ENCODE measurements at places on chromosomes 3 and 15. TPM values are rescaled to one million over a fixed set of nuclear protein-coding genes. Genes with fewer than 3 reads are reported as not detected.
A peak's percentile ranks its signal among the peaks of the same experiment; 100 is the strongest.

The ISL2 gene
- total RNA-seq = 3.6 TPM

The OR5AC2 gene
- not detected for total RNA-seq

The IQCF6 gene
- total RNA-seq = not detected

The SUSD5 gene
- 5.4 TPM for total RNA-seq

The WDR93 gene
- not detected for total RNA-seq

The MYZAP gene
- 0.69 TPM for total RNA-seq

The EOMES gene
- total RNA-seq = not detected

The TUSC7 gene
- total RNA-seq = not detected

- DNase-seq = no peak
These were observed 11.3 kb upstream of the IQGAP1 start for GRCh38 chr15:90376789-90377188.

DNA sequence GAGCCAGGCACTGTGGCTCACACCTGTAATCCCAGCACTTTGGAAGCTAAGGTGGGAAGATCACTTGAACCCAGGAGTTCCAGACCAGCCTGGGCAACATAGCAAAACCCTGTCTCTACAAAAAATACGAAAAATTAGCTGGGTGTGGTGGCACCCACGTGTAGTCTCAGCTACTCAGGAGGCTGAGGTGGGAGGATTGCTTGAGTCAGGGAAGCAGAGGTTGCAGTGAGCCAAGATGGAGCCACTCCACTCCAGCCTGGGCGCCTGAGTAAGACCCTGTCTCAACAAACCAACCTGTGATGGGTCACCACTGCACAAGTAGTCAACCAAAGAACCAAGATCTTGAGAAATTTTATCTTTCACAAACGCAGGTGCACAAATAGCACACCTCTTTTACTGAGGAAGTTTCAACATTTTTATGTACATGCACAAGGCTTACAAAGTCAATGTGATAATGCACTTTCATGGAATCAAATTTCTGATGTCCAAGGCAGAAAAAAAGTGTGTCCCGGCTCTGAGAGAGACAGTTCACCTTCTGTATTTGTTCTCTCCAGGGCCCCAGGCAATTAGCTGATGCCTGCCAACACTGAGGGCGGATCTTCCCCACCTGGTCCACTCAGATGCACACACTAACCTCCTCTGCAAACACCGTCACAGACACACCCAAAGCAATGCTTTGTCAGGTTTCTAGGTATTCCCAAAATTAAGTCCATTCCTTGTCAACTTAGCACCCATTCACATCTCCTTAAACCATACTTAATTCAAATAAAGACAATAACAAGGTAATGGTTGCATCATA is 12.4 kb downstream of the ACAA1 start:
- DNase-seq = no peak

GRCh38 chr3:122668930-122669730 is 11.5 kb upstream of the PARP14 start:
- DNase-seq = peak; percentile 71

GRCh38 chr3:152943645-152944044 is 108.7 kb downstream of the P2RY1 start:
- peak; percentile 13 for DNase-seq

GRCh38 chr3:81500039-81500438 is 261.4 kb downstream of the GBE1 start:
- DNase-seq = no peak

DNA sequence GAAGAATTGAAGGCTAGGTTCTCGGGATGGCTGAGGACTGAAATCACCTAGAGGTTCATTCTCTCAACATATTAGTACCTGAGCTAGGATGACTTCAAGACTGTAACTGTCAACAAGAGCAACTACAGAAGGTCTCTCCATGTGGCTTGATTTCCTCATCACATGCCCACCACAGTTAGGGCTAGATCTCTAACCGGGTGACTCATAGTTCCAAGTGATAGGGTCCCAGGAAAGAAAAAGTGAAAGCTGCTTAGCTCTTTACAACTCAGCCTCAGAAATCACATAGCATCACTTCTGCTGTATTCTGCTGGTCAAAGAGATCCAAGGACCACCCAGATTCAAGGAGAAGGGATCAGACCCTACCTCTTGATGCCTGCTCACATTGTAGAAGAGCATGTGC is 165.4 kb upstream of the AGTR1 start:
- DNase-seq = no peak

DNA sequence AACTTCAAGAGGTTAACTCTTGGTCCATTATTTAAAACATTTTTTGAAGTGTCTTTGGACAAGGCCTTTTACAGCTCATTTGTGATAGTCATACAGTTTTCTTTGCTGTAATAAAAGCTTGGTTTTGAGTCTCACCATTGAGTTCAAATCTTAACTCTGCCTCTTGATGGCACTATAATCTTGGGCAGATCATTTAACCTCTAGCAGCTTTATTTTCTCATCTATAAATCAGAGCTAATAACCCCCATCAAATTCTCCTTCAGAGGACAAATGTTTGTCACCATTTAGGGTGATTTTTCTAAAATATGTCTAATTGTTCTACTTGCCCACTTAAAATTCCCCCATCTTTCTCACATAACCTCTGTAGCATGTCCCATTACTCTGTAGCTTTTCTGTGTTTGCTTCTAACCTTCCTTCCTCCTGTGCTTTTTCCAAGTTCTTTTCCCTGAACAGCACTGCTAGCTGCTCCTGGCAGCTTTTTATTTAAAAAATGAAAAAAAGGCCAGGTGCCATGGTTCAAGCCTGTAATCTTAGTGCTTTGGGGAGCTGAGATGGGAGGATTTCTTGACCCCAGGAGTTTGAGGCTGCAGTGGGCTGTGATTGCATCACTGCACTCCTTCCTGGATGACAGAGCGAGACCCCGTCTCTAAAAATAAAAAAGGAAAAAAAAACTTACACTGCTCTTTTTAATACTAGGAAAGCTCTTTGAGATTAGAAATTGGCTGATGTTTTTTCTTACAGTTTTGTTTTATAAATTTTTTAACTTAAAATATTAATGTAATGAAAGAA is 28.5 kb downstream of the UBE2E1 start:
- no peak for DNase-seq

DNA sequence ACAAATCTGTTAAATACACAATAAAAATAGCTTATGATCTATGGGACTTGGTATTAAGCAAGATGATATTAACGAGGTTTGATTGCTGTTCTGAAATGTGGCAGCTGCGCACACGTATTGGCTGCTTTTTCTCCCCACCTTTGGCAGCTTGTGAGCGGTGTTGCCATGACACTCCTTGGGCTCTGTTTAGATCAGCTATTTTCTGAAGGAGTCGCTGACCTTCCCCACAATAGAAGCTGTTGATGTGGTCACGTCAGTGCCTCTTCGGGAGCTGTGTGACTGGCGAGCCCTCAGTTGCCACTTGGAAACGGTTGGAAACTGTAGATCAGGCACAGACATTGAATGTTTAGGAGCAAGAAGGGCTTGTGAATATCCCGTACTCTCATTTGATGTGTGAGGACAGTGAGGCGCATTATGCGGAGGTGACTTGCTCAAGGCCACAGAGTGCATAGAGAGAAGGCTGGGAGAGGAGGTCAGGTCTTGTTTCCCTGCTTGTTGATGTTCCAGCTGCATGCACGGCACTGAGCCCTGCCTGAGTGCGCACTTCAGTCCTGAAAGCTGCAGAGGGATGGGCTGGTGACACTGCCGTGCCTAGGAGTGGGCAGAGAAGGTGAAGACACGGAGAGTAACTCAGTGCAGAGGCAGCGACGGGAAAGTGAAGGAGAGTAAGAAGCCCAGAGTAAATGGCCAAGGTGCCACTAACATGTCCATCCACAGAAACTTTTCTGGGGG is 198.4 kb downstream of the LPP start:
- no peak for DNase-seq

DNA sequence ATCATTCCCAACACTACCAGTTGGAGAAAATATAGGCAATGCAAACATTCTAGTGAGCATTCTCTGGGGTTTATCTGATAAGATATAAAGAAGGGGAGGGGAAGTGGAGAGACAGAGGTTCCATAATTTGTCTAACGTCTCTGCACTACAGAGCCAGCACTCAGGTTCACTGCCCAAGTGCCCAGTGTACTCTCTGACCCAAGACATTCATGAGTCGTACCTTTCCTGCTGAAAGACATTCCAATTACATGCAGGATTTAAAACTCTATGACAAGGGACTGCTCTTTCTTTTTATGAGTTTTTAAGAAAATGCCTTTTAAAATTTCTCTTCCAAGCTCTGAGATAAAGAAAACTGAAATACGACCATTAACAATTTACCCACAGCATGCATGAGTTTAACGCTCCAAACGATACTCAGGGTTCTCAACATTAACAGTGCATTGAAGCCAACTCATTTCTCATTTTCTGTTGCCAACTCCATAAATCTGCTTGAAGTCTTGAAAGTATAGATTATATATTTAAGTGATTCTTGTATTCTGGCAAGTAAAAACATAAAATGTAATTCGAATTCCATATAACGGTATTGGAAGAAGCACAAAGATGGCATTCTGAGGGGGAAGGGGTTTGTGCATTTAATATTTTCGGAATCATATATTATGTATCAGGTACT is 193.4 kb downstream of the SUCLG2 start:
- no peak for DNase-seq

DNA sequence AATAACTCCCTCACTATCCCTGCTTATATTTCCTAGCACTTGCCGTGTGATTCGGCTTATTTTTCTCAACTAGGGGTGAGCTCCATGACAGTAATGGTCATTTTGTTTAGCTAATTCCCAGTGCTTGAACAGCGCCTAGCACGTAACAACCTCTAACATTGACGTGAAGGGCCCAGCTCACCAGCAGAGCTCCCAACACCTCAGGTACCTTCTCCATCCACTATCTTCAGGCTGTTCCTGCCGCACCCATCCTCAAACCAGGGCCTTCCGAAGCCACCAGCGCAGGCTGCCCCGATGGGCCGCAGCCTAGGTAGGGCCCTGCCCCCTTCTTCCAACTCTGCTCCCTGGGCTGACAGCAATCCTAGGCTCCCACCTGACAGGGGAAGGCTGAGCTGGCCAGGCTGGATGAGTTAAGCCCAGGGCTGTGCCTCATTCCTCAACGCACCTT is 751 bp upstream of the RPS17 start:
- DNase-seq = peak; percentile 34

DNA sequence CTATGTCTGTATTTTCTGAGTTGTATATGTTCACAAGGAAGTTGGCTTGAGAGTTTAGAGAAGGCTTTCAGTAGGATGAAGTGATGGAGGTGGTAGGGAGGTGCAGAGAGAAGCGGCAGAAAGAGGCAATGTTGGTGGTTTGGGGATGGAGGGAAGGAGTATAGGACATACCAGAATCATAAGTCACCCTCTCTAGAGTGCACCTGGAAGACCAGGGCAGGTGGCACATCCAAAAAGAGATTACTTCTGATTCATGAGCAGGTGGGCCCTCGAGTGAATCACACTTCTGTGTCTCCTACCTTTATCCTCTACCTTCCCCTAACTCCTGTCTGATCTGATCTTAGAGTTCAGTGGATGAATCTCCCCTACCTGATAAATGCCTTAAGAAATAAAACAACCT is 41.8 kb upstream of the MRPL3 start:
- DNase-seq = no peak

- DNase-seq = no peak
These were observed 30.8 kb downstream of the LAMP3 start for GRCh38 chr3:183131735-183132134.

GRCh38 chr15:62502451-62502850 is 337.4 kb upstream of the C2CD4B start:
- peak; percentile 15 for DNase-seq

GRCh38 chr3:181210275-181210674 is 220.7 kb upstream of the DNAJC19 start:
- no peak for DNase-seq

DNA sequence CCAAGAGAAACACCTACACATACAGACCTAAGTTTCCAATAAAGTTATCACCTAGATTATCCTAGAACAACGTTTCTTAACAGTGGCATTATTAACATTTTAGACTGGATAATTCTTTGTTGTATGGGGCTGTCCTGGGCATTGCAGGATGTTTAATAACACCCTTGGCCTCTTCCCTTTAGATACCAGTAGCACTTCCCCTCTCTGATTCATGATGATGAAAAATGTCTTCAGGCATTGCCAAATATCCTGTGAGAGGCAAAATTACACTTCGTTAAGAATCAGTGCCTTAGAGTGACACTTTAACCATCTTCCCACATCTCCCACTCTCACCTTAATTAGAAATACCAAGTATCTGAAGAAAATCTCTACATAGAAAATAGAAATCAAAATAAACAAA is 352.6 kb downstream of the CGGBP1 start:
- no peak for DNase-seq

DNA sequence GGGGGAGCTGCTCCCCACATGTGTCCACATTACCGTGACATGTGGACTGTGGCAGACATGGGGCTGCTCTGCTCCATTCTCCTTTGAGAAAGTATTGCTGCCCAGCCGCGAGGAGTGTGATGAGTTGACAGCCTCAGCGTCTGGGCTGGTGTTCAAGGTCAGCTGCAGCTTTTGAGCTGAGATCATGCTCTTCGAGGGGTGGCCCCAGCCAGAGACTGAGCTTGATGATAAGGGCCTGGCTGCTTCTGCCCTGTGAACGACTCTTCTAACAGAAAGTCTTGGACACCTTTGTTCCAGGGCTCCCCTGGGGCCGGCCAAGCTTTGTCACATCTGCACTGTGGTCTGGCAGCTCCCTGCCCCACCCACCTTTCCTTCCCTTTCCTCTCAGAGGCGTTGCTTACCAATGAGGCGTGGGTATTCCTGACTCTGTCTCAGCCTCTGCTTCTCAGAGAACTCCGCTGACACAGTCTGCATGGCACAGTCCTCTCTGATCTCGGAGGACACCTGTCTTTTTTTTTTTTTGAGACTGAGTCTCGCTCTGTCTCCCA is 86.6 kb downstream of the CHRD start:
- peak; percentile 41 for DNase-seq

DNA sequence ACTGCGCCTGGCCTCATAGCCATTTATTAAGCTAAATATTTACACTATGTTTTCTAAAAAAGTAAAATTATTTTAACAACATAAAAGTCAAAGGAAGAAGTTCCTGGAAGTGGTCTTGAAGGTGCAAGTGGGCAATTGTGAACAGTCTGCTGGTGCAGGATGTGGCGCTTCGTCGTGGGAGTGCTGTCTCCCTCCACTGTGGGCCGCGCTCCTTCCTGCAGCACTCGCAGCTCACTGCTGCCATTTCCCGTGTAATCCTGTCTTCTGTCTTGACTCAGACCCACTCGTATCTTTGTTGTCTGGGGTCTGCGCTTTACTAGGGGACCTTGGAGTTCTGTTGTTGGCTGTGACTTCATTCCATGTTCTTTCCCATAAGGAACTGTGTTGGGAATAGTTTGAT is 56.3 kb downstream of the APBA2 start:
- no peak for DNase-seq

DNA sequence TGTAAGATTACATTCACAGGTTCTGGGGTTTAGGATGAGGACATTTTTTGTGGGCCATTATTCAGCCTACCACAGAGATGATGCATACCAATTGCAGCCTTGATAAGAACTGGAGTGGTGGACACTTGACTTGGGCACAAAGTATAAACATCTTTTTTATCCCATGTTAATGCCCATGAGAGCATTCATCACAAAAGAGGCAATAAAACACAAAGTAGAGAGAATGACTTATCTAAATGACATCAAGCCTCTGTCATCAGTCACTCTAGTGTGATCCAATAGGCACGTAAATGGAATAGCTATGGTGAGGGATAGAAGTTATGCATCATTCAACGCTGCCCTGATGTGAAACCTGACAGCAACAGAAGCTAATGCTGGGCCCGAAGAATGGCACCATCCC is 25.8 kb downstream of the VEPH1 start:
- DNase-seq = no peak

- DNase-seq = no peak
These were observed 60.2 kb downstream of the IL16 start for GRCh38 chr15:81256916-81257315.

- DNase-seq = no peak
These were observed 13.1 kb upstream of the EHD4 start for GRCh38 chr15:41985236-41986160.

- DNase-seq = no peak
These were observed 2.9 kb downstream of the CTNNB1 start for GRCh38 chr3:41202075-41202833.
